ENCODE measurements at places on chromosomes 5 and 9.

- DNase-seq = no peak
Observed at GRCh38 chr5:54628050-54628449, 110.5 kb downstream of the SNX18 start.

GRCh38 chr5:86143837-86144236, 473.9 kb upstream of the COX7C start:
- no peak for DNase-seq

DNA sequence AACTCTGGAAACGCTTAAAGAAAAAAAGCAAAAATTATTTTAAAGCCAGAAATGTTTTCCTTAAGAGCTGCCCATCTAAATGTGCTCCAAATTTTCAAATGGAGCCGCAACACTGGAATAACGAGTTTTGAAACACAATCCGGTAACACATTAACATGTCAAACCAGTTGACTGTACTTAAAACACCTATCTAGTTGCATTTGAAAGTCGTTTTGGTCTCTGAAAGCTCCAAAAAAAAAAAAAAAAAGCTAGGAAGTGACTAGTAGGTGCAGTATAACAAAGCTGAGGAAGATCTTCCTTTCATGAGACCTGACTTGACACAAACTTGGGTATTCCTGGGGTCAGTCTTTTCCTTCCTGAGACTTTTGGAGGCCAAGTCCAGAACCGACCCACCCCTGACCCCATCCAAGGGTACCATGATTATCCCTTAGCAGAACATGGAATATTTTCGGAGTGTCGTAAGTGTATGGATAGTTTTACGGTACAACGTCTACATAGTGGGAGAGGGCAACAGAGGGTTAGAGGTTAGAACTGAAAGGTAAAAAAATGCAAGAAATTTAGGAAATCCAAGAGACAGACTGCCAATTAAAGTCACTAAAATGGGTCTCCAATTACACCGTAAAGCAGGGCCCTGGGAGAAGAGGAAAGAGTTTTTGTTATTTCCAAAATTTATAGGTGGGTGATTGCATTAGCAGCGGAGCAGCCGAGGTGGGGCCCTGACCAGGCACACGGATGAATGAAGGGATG, 812 bp downstream of the CETN3 start:
- no peak for DNase-seq

DNA sequence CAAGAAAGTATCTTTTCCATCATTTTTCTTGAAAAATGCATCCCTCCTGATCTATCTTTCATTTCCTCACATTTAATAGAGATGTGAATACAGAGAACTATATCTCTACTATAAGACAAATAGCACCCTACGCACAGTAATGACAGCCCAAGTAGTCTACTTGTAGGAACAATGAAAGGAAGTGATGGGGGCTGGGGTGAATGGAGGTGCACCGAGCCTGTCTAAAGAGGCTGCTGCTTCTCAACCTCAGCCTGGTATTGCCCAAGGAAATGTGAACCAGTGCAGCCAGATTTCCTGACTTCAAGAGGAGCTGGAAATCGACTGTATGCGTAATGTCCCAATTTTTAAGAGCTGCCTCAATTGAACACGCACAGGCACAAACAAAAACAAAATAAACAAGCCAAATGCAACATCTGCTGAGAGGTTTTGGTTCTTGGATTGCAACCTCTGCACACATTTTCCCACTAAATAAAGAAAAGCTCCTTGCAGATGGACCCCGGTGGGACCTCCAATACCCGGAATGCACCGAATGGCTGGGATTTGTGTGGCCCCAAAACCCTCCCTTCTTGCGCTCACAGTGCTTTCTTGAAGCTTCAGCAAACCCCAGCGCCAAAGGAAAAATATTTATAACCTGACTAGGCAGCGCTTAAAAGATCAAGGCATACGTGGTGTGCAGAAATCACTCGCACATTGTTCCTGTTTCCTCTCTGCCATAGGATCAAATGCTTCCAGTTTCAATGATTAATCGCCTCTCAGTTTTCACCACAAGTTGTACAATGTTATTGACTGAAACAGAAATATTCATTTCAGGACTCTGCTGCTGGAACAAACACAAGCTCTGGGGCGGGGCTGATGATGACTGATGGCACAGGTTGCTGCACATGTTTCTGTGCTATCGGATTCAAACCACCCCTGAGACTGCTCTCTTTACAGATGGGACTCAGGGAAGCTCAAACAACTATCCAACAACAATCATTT, 68.3 kb downstream of the KCNIP1 start:
- no peak for DNase-seq

GRCh38 chr9:4167079-4167671, 132.7 kb downstream of the GLIS3 start:
- DNase-seq = no peak

DNA sequence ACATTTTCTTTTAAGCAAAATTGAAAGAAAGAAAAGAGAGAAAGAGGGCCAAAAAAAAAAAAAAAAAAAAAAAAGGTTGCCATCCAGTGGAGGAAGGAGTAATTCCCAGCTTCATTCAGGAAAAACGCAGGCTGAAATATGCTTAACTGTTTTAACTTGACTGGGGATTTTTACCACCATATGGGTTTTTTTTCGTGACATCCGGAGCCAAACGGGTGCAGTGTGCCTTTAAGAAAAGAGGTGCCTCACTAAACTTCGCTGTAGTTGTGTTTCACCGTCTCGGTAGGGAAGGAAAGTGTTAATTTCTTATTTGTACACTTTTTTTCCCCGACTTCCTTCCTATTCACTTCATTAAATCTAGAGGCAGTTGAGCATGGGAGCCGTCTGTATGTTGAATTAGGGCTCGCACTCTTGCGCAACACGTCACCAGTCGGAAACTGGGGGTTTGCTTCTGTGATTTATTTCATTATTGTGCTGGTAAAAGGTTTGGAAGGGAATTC, 143.0 kb downstream of the SMARCA2 start:
- DNase-seq = peak; percentile 31

DNA sequence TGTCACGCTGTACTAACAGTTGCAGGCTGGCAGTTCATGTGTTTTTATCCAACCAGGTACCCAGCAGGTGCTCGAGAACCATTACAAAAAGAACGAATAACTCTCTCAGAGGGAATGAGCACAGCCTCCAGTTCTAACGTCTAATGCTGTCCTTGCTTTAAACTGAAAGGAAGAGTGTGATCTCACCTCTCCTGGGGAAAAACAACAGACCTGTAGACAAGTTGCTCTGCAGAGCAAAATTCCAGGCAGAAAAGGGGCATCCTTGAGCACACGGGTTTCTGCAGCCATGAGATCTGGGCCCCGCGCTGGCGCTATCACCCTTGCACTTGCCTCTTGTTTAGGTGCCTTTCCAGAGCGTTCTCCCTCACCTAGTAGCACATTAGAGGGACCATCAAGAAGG, 92.5 kb upstream of the DNAH5 start:
- DNase-seq = no peak

GRCh38 chr9:38332625-38333024, 59.9 kb upstream of the ALDH1B1 start:
- DNase-seq = no peak

GRCh38 chr5:463952-464351, 21.0 kb downstream of the EXOC3 start:
- DNase-seq = no peak

DNA sequence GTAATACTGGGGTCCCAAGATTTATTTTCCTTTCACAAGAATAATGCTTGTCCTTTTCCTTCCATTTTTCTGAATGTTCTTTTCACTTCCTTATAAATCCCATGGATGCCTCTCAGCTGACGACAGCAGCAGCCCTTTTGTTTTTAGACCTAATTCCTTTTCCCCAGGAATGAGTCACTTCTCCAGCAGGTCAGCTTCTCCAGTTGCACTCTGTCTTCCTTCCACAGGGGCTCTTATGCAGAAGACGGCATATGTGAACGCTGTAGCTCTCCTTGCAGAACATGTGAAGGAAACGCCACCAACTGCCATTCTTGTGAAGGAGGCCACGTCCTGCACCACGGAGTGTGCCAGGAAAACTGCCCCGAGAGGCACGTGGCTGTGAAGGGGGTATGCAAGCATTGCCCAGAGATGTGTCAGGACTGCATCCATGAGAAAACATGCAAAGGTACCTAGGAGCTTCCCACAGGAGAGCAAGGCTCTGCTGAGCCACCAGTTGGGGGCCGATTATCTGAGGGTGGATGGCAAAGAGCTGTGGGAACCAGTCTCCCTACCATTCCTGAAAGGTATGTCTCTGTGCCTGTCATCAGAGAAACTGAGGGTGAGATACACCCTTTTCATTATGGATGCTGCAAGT, 72.9 kb downstream of the RFK start:
- DNase-seq = peak; percentile 55

DNA sequence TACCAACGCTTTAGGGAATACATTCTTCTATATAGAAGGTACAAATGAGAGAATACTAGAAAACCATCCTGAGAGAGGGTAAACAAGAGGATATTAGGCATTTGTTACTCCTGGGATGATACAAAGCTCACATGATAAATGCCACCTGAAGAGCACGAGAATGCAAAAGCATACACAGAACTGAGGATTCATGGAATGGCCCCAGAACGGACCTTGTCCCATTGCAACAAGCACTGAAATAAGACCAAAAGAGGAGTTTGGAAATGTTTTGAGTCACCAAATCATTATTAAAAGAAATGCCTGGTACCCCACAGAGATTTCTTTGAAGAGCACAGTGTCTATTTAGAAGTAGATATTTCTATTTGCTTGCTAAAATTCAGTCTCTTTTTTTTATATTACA, 173.5 kb downstream of the TTC39B start:
- no peak for DNase-seq

GRCh38 chr9:117116084-117116483, 298.8 kb downstream of the ASTN2 start:
- DNase-seq = no peak

DNA sequence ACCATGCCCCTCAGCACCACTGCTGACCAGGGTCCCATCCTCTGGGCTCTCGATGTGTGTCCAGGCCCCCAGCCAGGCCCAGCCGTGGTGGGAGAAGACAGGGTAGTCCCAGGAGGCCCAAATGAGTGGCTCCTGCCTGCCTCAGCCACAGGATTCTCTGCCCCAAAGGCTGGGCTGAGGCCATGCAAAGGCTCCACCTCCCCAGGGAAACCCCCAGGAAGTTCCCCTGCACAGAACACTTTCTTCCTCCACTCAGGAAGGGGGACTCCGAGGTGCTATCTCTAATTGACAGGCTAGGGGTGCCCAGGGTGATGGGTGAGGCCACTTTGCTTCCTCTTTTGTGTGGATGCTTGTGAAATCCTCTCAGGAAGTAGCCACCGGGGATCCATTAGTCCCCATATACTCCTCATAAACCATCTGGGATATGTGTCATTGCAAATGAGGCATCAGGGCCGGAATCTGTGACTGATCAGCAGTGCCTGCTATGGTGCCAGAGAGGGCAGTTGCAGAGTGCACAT, 23.1 kb upstream of the TDRD7 start:
- no peak for DNase-seq

DNA sequence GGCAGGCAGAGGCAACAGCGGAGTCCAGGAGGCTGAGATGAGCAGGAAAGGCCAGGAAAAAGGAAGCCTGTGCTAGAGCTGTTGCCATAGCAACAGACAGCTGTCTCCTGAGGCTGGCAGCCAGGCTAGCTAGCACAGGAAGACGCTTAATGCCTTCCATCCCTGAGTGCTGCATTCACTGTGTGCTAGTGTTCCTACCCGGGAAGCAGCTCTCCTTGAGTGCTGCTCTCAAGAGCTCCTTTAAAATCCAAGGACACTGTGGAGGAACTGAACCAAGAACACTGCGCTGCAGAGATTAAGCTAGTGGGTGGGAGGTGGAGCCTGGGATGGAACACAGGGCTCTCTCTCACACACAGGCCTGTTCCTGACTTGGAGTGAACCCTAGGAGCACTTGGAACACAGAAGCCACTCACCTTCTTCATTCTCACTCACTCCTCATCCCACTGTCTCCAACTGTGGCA, 53.5 kb upstream of the IL7R start:
- no peak for DNase-seq

GRCh38 chr9:127225801-127226625, 38.6 kb upstream of the GARNL3 start:
- no peak for DNase-seq

GRCh38 chr9:70060148-70060882, 16.7 kb downstream of the MAMDC2 start:
- no peak for DNase-seq

DNA sequence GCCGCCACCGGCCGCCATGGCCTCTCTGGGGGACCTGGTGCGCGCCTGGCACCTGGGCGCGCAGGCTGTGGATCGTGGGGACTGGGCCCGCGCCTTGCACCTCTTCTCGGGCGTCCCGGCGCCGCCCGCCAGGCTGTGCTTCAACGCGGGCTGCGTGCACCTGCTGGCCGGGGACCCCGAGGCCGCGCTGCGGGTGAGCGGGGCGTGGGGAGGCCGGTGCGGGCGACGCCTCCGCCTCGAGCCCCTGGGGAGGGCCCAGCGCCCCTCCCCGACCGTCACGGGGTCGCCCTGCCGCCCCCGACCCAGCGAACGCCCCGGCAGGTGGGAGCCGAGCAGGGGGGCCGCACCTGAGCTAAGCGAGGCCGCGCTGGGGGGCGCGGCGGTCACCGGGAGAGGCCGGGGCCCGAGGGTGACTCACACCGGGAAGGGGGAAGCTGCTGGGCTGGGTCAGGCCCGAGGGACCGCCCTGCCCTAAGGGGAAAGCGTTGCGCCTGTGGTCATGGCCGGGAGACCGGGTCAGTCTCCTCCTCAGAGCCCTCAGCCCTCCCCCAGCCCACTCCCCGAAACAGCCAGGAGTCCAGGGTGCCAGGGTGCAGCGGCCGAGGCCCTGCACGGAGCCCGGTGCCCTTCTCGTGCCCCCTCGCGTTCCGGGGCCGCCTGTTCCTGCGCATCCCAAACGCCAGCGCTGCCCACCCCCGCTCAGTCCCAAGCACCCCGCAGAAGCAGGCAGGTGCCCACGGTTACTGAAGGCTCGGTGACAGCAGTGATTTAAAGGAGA, 510 bp downstream of the NOXA1 start:
- DNase-seq = no peak

- no peak for DNase-seq
Observed at GRCh38 chr9:114174557-114174875, 19.2 kb downstream of the COL27A1 start.

GRCh38 chr5:146667633-146668272, 151.8 kb upstream of the GPR151 start:
- DNase-seq = no peak

DNA sequence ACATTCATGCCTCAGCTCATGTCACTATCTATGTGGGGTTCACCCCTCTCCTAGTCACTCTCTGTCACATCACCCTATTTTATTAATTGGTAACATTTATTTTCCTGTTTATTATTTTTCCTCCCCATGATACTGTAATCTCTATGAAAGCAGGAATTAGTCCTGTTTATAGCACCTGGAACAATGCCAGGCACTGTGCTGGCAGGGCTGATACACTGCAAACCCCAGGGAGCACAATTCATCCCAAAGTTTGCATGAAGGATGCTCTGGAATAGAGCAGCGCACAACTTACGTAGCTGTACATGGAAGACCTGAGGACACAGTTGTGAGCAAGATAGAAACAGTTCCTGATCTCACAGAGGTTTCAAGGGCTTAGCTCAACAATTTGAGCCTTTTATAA, 103.2 kb downstream of the NSG2 start:
- DNase-seq = no peak

Data from brain pericyte (primary cell).